ENCODE measurements at places on chromosomes 16 and 17.
A peak's percentile ranks its signal among the peaks of the same experiment; 100 is the strongest.

- no peak for DNase-seq
Measured at GRCh38 chr17:51860954-51861561, 297.5 kb downstream of the CA10 start.

DNA sequence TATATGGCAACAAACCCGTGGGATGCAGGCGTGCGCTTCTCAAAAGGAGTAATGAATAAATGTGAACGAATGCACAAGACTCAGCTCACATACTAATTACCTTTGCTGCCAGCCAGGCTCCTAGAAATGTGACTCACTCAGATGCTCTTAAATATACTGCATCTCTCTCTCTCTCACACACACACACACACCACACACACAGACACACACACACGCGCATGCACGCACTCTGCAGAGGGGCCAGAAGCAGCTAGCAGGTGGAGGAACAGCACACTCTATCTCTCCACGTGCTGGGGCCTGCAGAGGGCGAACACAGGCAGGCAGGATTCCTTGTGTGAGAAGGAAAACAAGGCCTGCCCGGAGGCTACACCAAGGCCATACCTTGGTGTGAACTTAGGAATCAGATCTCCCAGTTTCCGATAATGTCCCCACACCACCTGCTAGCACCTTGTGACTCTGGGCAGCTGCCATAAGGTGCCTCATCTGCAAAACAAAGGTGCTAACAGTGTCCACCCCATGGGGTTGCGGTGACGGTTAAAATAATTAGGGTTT is 5.3 kb downstream of the GPRC5B start:
- DNase-seq, result no peak

- DNase-seq, result peak; percentile 77
Measured at GRCh38 chr17:53722407-53722806, 100.3 kb upstream of the KIF2B start.

DNA sequence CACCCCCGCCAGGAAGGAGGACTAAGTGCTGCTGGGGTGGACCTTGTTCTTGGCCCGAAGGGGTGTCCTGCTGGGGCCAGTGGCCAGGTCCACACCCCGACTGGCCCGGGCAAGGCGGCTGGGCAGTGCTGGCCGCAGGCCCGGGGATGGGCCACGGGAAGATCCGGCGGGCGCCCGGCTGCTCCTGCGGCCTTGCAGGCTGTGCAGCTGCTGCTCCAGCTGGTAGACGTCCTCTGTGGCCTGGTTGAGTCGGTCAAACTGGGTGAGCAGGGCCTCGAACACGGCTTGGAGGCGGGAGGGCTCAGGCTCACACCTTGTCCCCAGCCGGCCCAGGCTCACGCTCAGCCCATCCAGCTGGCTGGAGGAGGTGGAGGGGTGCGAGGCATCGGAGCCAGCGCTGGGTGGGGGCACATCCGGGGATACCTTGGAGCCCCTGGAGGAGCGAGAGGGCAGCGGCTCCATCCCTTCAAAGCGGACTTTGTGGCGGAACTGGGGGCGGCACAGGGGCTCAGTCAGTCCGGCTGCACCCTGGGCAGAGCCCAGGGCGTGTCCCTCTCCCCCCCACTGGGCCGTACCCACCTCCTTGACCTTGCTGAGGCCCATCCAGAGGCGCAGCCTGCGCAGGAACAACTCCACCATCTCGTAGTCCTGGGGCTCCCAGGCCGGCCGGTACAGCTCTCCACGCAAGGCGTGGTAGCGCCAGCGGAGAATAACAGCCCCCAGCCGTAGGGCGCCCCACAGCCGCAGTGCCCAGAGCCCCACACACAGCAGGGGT is 42.1 kb downstream of the TSC2 start:
- DNase-seq, result no peak

- no peak for DNase-seq
Measured at GRCh38 chr16:17629936-17630335, 159.2 kb upstream of the XYLT1 start.

DNA sequence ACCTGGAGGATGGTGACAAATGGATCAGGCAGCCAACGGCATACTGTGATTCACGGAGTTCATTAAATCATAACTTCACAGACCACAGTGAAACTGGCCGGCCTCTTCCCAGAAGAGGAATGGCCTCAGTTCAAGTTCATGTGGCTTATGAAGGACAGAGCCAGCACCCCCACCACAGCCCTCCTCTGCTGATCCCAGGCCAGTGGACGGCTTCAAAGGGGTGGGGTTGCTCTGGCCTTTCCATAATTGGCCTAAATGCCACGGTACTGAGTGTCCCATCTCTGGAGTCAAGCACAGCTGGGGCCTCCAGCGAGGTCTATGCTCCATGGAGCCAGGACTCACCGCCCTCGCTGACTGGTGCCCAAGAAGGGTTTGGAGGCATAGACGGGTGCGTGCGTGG is 21.4 kb downstream of the GALNS start:
- no peak for DNase-seq

DNA sequence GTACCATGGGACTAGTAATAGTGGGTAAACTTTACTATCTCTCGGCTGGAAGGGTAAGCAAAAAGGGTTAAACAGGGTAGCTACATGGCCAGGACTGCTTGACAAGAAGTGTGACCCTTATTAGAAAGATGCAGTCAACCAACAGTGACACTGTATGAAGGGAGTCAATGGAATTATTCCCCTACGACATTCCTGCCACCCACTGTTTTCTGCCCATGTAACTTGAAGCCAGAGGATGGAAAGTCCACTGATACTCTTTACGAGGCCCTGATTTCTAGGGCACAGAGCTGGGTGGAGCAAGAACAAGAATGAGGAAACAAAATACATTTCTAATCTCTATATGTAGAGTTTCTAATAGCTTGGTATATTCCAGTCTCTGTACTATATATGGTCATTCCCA is 1102.5 kb downstream of the CDH11 start:
- DNase-seq, result no peak

Measured in smooth muscle cell of the brain vasculature (primary cell).